Stimulated activated CD8-positive, alpha-beta memory T cell treated with anti-CD3 and anti-CD28 coated beads, Interleukin-4, amount 100 ng/mL, for 1 hour (primary cell): ENCODE measurements at places on chromosomes 2 and 18.
A peak's percentile ranks its signal among the peaks of the same experiment; 100 is the strongest.

DNA sequence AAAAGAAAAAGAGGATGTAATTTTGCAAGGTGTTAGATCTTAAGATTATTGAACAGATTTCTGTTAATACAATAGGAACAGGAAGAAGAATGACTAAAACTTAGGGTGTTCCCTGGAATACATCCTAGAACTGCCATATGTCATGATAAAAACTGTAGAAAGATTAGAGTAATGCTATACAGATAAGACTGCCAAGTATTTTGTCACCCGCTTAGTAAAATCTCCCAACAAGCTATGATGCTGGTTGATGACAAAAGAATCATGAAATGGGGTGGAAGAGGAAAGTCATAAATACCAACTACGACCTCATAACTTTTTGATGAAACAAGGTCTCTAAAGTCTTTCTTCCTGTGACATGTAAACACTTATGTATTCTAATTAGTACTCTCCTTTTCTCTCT lies 163.6 kb upstream of the COL3A1 start:
- DNase-seq, result no peak

DNA sequence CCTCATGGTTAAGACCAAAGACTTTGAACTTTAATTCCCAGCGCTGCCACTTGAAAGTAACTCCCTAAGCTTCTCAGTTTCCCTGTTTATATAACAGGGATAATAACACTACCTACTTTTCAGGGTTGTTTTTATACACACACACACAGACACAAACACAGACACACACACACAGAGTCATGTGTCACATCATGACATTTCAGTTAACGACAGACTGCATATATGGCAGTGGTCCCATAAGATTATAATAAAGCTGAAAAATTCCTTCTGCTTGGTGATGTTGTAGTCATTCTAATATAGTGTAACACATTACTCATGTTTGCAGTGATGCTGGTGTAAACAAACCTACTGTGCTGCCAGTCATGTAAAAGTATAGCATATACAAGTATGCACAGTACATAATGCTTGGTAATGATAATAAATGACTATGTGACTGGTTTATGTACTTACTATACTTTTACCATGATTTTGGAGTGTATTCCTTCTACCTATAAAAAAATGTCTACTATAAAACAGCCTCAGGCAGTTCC lies 89.2 kb upstream of the ITGA4 start:
- no peak for DNase-seq

DNA sequence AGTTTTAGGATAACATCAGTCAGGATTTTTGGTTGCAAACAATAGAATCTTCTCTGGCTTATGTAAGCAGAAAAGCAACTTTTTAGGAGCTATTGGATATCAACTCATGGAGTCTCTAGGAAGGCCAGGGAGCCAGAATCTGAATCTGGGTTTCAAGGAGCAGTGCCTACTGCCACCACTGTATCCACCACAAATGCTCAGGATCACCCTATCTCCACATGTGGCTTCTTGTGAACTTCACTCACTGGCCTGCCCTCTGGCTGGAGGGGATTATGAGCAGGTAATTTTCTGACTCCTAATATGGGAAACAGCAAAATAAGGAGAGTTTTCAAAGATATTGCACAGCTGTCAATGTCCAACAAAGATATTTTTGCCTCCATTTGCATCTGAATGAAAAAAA lies 142.9 kb downstream of the PKP4 start:
- no peak for DNase-seq

- no peak for DNase-seq
Measured at GRCh38 chr2:196565106-196565765, 74.3 kb upstream of the CCDC150 start.

- no peak for DNase-seq
Measured at GRCh38 chr2:113765276-113765675, 8.8 kb upstream of the SLC35F5 start.

DNA sequence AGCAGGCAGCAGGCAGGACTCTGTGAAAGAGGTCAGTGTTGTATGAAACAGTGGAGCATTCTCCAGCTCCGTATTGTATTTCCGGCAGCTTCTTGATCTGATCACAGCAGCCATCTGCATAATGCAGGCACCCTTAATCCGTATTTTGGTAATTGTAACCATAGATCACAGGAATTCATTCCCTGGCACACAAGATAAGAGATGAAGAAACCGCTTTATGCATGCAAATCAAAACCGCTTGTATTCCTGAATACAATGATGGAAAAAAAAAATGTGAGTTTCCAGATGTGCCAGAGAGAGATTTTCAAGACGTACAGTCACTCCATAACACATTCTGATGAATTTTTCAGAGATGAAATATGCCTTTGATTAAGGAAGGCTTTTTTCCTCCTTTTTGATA lies 221.3 kb downstream of the ACKR3 start:
- no peak for DNase-seq

DNA sequence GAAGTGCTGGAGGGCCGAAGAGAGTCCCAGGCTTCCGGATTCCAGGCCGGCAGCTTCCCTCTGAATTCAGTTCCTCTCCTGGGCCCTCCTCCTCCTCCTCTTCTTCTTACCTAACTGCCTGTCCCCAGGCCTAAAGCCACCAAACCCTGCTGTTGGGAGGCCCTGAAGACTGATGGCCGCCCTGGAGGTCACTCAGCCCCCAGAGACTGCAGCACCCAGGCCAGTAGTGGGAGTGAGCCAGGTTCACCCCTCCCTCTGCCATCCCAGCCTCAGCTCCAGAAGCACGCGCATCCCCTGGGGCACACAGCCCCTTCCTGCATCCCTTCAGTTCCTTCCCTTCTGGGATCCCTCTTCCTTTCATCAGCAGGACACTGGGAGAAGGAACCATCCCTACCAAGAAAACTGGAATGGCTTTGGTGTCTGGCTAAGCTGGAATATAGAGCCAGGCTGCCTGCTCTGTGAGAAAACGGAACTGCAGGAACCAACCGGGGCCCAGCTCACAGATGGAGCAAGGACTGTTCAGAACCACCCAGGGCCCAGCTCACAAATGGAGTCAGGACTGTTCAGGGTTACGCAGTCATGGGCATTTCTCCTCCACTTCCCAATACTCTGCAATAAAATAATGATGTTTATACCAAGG lies 127.4 kb downstream of the NDUFA10 start:
- DNase-seq, result no peak

DNA sequence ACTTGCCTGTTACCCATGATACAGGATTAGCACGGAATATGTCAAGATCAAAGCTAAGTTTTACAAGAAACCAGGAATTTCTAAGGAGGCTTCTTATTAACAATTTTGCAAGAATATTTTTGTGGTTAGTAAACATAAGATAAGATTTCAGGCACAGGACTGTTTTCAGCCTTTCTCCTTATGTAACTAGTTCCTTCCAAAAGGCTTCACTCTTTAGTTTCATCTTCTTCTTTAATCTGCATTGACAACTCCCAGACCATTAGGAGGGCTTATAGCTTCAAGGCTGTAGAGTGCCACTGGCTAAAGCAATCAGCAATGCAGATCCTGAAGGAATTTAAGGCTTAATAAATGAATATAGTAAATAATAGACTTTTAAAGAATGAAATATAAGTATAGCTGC lies 29.3 kb downstream of the SLC14A1 start:
- no peak for DNase-seq

DNA sequence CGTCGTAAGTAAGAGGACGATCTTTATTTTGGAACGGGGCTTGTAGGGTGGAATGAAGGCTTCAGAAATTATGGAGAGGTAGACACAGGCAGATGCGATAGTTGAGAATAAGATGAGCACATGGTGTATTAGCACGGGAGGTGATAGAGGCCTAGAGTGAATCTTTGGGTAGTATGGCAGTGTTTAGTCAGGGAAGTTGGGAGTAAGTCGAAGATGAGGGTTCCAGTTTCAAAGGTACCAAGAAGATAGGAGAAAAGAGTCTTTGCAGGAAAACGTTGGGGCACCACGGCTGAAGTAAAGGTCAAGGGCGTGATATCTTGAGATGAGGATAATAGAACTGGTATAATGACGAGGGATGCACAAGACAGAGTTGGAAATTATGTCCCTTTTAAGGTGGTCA lies 654 bp downstream of the PIK3C3 start:
- no peak for DNase-seq

DNA sequence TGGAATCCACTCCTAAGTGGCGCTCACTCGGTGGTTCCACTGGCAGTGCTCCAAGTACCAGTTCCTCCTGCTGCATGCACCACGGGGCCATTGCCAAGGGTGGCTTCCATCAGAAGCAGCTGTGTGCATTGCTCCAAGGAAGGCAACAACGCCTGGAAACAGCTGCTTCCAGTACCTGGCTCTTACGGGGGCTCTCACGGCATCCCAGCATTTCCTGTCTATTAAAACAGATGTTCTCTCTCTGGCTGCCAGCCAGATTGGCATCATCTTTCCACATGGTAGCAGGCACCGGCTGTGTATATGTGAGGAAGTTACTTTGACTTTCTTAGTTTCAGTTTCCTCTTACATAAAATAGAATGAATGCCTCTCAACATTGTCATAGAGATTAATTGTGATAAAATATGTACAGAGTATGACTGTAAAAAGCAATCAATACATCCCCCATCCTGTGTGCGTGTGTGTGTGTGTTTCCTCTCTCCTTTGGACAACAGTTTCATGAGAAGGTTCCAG lies 84.9 kb downstream of the CMPK2 start:
- DNase-seq, result no peak

- DNase-seq, result no peak
Measured at GRCh38 chr2:3476985-3477327, 42.4 kb downstream of the ADI1 start.

DNA sequence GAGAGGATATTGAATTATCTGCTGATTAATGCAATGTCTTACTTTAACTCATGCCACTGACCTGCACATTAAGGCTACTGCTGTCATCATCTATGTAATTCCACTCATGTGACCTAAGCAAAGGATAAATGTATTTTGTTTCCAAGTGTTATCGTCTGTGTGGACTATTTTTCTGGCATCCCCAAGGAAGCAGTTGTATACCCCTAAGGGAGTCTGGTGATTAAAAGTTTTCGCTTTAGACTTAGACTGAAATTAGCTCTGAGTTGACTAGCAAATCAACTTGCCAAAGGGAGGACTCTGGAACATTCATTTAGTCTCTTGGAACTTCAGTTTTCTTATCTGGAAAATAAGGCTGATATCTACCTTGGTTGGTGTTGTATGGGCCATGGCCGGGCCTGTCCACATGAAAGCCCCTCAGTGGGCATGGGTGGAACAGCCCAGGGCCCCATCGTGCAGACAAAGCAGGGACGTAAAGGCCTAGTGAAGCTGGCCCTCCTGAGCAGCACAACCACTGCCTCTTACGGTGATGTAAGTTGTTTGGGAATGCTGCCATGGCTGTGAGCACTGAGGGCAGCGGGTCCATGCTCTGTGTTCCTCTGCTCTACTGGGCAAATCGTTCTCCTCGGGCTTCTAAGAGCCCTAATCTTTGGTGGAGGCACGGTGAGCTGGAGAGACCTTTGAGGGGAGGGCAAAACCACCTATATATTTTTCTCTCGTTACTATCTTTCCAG lies 144.4 kb upstream of the RNF152 start:
- DNase-seq, result no peak

DNA sequence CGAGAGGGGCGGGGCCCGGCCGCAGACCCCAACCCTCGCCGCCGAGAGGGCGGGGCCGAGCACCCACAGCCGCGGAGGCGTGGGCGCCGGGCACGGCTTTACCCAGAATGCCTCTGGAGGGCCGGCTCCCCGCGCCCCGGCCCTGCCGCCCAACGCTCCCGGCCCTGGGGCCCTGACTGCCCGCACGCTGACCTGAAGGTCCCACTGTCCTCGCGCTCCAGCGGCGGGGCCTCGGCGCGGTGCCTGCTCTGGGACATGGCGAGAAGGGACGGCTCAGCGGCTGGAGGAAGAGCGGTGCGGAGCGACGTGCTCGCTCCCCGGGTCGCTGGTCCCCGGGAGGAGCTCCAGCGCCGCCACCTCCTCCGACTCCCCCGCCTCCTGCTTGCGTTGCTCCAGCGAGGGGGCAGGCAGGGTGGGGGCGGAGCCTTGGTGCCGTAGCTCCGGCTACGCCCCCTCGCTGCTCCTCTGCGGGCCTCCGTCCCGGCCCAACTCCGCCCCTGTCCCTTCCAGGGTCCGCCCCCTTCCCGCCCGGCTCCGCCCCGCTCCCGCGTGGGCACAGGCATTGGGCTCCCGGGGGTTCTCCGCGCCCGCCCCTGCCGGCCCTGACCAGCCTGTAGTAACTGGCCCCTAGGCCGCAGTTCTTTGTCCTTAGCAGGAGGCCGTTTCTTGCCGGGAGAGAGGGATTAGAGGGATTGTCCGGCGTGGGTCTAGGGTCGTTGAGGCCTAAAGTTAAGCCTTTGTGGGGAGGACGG lies at the start of the genes PJVK and PRKRA:
PJVK (plus strand) TSS at position 605 of the 752 bp plus-strand sequence. CDS start 2,032 bp downstream, outside the sequence.
PRKRA (minus strand) TSS at position 402 of the 752 bp plus-strand sequence; CDS start at position 257, 145 bp downstream.
- peak; percentile 90 for DNase-seq

DNA sequence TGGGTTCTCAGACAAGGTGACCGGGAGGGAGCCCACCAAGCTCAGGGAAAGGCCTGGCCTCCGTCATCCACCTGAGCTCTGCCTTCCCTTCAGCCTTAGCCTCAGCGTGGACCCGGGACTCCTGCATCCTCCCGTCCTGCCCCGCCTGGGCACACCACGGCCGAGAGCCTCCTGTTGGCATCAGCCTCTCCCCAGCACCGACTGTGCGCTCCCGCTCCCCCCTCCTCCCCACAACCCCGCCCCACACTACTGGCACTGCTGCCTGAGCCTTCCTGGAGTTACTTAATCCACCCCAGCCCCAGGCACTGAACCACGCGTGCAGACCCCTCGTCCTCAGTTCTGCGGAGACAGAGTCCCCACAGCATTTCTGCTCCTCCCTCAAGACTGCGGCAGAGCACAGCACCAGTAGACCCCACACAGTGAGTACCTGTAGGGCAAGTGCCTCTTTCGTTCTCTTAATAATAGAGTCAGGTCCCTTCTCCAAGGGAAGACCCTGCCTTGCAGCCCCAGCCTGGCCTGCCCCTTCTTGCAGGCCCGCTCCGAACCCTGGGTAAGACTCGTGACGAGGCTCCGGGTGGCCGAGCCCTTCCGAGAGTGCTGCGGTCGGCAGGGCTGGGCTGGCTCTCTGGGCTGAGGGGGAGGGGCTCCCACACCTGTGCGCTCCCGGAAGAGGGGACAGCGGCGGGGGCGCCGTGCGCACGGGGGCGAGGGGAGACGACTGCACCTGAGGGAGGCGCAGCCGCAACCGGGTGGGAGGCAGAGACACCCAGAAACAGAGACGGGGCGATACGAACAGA lies at the start of gene AMER3:
AMER3 (plus strand) TSS at position 285 of the 797 bp plus-strand sequence. CDS start 6,533 bp downstream, outside the sequence.
- no peak for DNase-seq

GRCh38 chr2:182128821-182129707 lies 143.4 kb downstream of the PPP1R1C start:
- no peak for DNase-seq

DNA sequence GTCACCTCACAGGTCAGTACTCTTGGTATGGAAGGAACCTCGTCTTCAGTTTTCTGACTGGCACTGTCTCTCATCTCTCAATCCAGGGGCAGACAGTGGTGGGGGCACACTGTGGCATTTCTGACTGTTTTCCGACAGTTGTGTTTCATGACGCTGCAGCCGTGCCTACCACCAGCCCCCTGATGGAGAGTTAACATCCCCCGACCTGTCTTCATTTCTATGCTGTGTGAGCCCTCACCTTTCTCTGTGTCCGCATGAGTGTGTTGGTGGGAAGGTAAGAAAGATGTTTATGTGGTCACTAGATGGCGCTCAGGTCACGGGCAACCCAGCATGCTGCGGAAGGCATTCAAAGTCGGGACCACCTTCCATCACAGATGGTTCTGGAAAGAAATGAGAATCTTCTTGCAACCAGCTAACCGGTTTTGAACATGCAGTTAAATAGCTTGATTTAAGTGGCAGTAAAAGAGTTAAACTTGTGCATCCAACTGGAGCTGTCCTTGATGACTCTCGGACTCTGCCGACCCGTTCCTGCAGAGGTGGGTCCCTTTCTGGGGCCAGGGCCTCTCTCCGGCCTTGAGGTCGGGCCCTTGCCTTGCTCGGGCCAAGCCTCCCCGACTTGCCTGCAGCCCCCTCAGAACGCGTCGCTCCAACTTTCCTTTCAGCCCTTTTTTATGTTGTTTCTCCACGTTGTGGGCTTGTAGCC lies 92.4 kb downstream of the DYSF start:
- no peak for DNase-seq

GRCh38 chr18:64539847-64540246 lies 391.0 kb upstream of the LINC00305 start:
- no peak for DNase-seq
